ENCODE measurements at places on chromosomes 1 and 21.

GRCh38 chr21:34174470-34174869, 101.1 kb downstream of the MRPS6 start:
- DNase-seq, result no peak

- no peak for DNase-seq
These were observed 27.8 kb upstream of the ZBTB21 start for GRCh38 chr21:42037943-42038342.

DNA sequence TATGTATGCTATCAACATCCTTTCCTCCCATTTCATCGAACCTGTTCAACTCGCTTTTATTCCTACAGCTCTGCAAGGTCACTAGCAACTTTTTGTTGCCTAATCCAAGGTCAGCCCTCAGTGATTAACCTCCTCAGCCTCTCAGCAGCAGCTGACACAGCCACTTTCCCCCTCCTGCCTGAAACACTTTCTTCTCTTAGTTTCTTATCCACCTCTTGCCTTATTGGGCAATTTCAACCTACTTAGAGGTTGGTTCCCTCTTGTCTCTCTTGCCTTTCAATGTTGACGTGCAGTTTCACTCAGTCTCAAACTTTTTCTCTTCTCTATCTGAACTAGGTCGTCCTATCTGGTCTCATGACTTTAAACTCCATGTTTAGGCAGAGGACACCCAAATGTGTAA, 156.3 kb downstream of the C1orf94 start:
- no peak for DNase-seq

DNA sequence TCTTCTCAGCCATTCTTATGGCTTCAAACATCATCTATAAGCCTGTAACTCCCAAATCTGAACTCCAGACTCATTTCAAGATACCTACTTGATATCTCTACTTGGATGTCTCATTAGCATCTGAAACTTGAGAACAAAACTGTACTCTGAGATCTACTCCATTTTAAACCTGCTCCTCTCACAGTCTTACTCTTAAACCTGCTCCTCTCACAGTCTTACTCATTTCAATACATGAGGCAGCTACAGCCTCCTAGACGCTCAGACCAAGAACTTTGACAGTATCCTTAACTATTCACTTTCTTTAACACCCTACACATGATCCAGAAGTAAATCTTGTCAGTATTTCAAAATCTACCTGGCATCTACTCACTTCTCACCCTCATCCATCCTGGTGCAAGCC, 54.3 kb downstream of the NBPF6 start:
- no peak for DNase-seq

GRCh38 chr1:10733474-10734366, 62.7 kb downstream of the CASZ1 start:
- DNase-seq, result no peak

DNA sequence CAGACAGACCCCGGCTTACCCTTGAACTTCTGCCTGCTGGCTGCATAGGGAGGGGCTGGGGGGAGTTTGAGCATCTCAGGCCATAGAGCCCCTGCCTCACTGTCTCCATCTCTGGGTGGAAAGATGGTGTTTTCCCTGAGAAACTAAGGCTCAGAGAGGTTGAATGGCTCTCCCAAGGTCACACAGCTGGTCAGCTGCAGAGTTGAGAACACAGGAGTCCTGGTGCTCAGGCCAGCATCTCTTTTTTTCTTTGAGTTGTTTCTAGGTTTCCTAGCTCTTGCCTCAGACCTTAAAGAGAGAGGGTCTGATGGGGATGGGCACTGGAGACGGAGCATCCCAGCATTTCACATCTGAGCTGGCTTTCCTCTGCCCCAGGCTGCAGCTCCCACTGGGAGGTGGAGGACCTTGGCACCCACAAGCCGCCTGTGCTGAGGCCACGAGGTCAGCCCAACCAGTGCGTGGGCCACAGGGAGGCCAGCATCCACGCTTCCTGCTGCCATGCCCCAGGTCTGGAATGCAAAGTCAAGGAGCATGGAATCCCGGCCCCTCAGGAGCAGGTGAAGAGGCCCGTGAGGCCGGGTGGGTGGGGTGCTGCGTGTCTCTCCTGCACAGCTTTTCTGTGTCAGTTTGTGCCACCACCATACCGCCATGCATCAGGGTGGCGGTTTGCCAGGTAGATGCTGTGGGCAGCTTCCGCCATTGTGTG, 21.8 kb downstream of the PCSK9 start:
- DNase-seq, result no peak

- no peak for DNase-seq
These were observed 249.8 kb upstream of the C1orf174 start for GRCh38 chr1:4149831-4150230.

DNA sequence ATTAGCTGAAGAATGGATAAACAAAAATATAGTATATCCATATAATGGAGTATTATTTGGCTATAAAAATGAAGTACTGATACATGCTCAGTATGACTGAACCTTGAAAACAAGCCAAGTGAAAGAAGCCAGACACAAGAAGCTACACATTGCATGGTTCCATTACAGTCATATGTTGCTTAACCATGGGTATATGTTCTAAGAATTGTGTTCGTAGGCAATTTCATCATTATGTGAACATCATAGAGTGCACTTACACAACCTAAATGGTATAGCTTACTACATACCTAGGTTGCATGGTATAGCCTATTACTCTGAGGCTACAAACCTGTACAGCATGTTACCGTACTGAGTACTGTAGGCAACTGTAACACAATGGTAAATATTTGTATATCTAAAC, 28.6 kb upstream of the FCAMR start:
- no peak for DNase-seq

DNA sequence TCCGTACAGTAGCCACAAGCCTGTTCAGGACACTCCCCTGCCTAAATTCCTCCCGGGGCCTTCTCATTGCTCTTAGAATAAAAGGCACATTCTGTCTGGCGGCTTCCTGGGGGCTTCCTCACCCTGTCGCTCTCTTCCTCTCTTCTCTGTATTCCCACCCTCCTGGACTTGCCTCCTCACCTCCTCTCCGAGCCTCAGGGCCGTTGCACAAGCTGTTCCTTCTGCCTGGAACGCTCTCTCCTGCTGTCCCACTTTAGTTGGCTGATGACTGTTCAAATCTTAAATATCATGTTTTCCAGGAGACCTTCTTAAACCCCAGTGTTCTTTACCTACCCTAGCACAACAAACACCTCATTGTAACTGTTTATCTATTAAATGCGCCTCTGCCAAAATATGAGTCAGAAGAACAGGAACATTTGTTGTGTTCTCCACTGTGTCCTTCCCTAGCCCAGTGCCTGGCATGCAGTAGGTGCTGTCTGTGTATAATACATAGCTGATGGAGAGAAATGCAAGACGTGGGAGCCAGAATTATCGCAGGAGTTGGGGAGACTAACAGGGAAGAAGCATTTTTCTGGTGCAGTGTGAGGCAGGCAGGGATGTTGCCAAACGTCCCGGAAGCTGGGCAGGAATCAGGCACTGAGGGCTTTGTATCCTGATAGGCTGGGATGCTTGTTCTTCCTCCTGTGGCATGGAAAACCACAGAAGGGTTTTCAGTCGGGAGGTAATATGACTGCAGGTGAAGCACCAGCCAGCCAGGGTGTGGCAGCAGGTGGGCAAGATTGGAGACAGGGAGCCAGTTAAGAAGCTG, 24.1 kb upstream of the THRAP3 start:
- no peak for DNase-seq

DNA sequence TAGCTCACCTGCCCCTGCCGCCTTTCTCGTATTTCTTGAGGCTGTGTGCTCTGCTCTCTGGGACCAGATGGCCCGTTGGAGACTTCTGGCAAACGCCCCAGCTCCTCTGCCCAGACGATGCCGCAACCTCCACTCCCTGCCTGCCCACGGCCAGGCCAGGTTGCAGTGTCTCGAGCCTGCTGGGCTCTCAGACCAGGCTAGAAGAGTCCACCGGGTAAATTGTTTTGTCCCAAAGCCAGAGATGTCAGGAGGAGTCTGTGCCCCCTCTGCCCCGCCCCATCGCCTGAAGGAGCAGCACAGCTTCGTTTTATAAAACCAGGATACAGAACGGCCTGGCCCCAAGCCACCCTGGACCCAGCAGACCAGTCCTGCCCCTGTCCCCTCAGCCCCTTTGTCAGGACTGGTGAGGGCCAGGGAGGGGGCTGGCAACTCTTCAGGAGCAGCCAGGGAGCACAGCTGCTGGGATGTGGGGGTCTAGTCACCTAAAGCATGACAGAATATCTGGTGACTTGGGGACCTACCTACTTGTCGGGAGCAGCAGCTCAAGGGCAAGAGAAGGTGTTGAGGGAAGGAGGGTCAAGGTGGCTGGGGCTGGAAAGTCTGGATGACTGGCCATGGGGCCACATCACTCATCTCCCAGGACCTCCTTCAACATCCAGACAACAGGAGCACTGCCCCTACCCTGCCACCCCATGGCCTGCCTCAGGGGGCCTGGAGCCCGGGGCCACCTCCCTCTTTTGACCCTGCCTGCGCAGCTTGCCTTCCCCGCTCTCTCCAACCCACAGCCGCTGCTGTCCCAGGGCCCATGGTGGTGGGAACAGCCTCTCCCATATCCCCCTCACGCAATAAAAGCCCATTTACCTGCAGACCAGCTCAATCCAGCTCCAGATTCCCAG, 33.9 kb upstream of the LBR start:
- DNase-seq, result no peak

- no peak for DNase-seq
These were observed 67.4 kb downstream of the ST6GALNAC3 start for GRCh38 chr1:76141929-76142328.

DNA sequence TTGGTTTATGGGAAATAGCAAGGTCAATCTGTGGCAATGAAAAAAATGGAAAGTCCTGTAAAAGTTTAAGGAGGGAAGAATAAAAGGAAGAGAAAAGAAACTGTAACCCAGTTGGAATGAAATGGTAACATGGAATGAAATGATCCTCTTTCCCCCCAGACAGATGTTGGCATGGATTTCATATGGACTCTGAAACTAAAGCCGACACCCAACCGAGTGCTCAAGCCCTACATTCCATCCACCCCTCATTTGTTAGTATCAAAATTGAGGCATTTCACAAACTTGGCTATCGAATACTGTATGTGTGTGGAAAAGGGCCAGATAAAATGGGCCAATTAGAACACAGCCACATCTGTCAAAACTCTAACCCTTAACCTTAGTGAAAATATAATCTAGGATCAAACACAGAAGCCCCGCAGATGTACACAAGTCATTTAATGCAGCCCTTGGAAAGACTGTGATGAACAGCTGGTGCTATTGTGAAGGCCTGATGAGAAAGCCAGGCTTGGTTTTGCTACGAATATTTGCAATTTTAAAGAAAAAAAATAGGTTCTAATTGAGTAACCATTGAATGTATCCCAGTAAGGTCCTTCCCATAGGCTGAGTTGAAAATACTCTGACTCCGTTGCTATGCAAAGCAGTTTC, 72.6 kb upstream of the RGL1 start:
- DNase-seq, result no peak

- no peak for DNase-seq
These were observed 7.4 kb downstream of the SEMA4A start for GRCh38 chr1:156160743-156161171.

DNA sequence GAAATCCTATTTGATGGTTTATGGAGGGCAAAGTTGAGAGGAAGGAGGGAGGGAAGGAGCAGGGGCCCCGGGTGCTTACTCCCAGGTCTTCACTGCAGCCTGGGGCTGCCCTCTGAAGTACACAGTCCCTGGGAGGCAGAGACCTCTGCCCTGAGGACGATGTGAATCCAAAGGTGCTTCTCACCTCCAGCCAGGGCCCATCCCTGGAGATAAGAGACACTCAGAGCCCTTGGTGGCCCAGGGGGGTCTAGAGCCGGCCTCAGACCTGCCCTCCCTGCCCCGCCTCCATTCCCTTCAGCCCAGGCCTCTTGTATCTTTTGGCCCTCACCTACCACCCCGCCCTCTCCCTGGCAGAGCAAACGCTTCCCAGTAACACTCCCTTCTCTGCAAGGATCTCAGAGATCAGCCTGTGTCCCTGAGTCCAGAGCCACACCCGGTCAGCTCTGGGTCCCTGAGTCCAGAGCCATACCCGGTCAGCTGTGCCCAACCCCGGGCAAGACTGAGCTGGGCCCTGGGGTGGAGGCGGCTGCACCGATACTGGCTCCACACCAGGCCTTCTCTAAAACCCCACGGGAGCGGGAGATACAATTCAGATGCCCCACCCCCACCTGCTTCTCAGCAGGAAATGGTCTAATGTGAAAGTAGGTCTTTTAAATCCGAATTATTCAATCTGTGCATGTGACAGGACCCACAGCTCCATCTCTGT, 3.6 kb upstream of the GNB1 start:
- no peak for DNase-seq

- DNase-seq, result no peak
These were observed 267.2 kb downstream of the ZNF648 start for GRCh38 chr1:181794332-181794731.

GRCh38 chr1:60488847-60489246, 415.3 kb upstream of the C1orf87 start:
- DNase-seq, result no peak

- no peak for DNase-seq
These were observed 82.4 kb upstream of the FGGY start for GRCh38 chr1:59214248-59215208.

- no peak for DNase-seq
These were observed 12.2 kb downstream of the ADSS2 start for GRCh38 chr1:244439391-244440032.

DNA sequence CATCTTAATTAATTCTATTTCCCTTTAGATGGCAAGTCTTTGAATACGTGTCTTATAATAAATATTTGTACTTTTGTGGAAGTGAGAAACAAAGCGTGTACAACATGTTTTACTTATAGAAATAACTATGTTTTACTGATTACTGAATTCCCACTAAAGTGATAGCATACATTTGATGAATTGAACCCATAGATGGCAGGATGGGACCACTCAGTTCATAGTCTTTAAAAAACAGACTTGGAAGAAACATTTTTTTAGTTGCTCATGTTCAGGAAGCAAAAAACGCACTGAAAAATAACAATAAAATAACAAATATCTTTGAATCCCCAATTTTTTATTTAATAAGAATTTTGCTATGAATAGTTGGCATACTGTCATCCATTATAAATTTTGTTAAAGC, 507.1 kb upstream of the ZRANB2 start:
- no peak for DNase-seq

- DNase-seq, result no peak
These were observed 42.7 kb upstream of the FASLG start for GRCh38 chr1:172616195-172616594.

- no peak for DNase-seq
These were observed 99.8 kb upstream of the LHX8 start for GRCh38 chr1:75034376-75034775.
